ENCODE measurements at places on chromosomes 5 and 9. TPM values are rescaled to one million over a fixed set of nuclear protein-coding genes. Genes with fewer than 3 reads are reported as not detected.

Gene SHC3
- 0.03 TPM for total RNA-seq

Gene JAKMIP2
- total RNA-seq, result 1.2 TPM

Gene ABLIM3
- total RNA-seq, result 23.4 TPM

Gene PCDHA12
- not detected for total RNA-seq

Gene LRSAM1
- 13.0 TPM for total RNA-seq

Gene TAF11L5
- not detected for total RNA-seq

Gene RALGPS1
- 2.4 TPM for total RNA-seq

Gene CKMT2
- total RNA-seq, result not detected

Gene HRCT1
- 3.2 TPM for total RNA-seq

Gene TPPP
- 0.18 TPM for total RNA-seq

Gene LNPEP
- 16.2 TPM for total RNA-seq

Gene TYRP1
- total RNA-seq, result 0.74 TPM

Gene RPP25L
- 43.1 TPM for total RNA-seq

Gene SLC34A3
- not detected for total RNA-seq

Gene SPINK6
- 1.2 TPM for total RNA-seq

Gene ROPN1L
- not detected for total RNA-seq

Gene HACD4
- not detected for total RNA-seq

Gene PDE8B
- 0.82 TPM for total RNA-seq

Gene PGM5
- total RNA-seq, result 0.63 TPM

Gene TAS2R1
- total RNA-seq, result not detected

Gene KCTD16
- 0.03 TPM for total RNA-seq

Gene IL5
- total RNA-seq, result not detected

Gene MAMDC2
- total RNA-seq, result 0.37 TPM

Gene SCGB3A2
- total RNA-seq, result not detected

Gene PSD2
- total RNA-seq, result 0.10 TPM

Gene SPINK7
- total RNA-seq, result not detected

Gene DDX46
- total RNA-seq, result 40.3 TPM

Gene DNM1
- total RNA-seq, result 18.9 TPM

Gene PCDHB13
- total RNA-seq, result not detected

Gene IFNA1
- not detected for total RNA-seq

Gene ANGPTL2
- 5.0 TPM for total RNA-seq

Gene SLC1A1
- total RNA-seq, result 0.13 TPM

Gene PROB1
- total RNA-seq, result 0.17 TPM

Gene CCNH
- 96.5 TPM for total RNA-seq

Gene FIBCD1
- total RNA-seq, result 11.6 TPM

Gene PHF24
- not detected for total RNA-seq

Gene SLC27A6
- total RNA-seq, result 0.27 TPM

Gene PDGFRB
- total RNA-seq, result 5.4 TPM

Gene RIGI
- 7.3 TPM for total RNA-seq

Gene TCERG1
- total RNA-seq, result 46.6 TPM

Gene CDH10
- 0.06 TPM for total RNA-seq

Gene GHR
- total RNA-seq, result 0.56 TPM

Gene ISL1
- total RNA-seq, result 1.9 TPM

Gene PCA3
- total RNA-seq, result not detected
